Left lung (tissue), 14 donors: ENCODE measurements at places on chromosomes 6 and 20. TPM values are rescaled to one million over a fixed set of nuclear protein-coding genes. Genes with fewer than 3 reads are reported as not detected.

DNA sequence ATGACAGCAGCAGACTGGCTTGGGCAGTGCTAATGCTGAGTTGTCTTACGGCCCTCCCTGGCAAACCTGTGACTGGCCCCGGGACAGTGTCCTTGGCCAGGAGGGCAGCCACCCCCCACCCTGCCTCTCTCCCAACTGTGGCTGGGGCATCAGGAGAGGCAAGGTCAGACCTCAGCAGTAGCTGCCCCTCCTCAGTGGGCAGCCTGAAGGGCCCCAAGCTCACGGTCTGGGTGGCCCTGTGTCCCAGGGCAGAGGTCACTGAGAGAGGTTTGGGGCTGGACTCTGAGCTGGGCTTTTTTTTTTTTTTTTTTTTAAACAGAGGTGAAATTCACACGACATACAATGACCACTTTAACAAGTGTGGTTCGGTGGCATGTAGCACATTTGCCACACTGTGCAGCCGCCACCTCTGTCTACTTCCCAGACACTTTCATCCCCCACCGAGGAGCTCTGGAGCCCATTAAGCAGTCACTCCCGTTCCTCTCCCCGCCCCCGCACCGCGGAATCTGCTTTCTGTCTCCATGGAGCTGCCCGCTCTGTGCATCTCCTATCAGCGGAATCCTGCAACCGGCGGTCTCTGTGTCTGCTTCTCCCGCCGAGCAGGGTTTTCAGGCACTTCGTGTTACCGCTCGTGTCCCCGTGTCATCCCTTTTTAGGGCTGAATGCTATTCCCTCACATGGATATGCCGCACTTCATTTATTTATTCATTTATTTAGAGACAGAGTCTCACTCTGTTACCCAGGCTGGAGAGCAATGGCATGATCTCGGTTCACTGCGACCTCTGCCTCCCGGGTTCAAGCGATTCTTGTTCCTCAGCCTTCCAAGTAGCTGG is 67.9 kb upstream of the GATA5 start:
- DNase-seq: no peak

DNA sequence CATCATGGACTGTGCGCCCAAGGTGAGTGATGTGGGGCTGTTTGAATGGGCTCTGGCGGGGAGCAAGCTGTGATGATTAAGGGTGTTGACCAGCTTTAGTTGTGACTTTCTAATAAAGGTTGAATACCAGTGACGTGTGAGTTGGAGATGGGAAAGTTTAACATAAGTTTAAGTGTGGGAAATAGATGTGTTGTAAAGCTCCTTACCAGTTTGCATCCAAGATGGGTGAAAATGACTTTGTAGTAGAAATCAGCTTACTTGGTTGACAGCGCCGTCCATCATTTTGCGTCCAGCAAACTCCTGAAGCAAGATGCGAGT is 372 bp downstream of the CASS4 start:
- DNase-seq: no peak

DNA sequence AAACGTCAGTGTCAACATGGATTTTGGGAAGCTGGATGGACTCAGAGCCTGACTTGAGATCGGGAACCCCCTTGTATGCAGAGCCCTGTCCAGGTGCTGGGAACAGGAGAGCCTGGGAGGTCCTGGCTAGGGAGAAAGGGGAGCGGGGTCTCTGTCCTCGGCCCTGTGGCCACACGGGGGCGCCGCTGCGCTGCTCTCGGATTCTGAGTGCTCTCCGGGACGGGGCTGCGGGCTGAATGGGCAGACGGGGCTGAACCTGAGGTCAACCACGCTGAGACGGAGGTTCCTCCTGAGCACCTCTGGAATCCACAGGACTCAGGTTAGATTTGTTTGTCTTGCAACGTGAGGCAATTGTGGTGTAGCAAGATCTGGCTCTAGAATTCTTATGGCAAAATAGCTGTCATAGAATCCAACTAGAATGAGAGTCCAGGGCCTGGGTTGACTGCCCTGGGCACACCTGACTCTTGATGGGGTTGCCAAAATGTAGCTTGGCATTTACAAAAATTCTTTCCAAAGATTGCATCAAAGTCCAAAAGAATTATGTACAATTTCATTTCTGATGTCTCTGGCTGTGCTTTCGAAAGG is 20.6 kb upstream of the HLA-F start:
- DNase-seq: peak; percentile 98

The TOX2 gene
- total RNA-seq: 29.9 TPM

The EMILIN3 gene
- total RNA-seq: 0.08 TPM

- no peak for DNase-seq
Measured at GRCh38 chr6:66731310-66731709, 1024.3 kb upstream of the EYS start.

DNA sequence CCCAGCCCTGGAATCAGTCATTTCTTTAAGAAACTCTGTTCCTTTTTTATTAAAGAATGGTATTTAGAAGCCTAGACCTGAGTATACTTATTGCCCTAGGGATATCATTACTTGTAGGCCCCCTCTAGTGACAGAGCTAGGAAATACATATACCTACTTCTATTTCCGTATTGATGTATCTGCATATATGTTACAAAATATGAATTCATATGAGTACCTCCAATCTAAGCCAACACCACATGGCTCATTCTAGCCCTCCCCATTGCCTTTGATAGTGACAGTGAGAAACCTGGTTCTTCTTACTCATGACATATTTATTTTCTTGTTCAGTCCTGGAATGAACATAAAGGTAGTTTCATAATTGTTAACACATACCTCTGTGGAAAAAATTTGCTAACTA is 137.2 kb downstream of the FARS2 start:
- DNase-seq: no peak

- no peak for DNase-seq
Measured at GRCh38 chr6:105832313-105832761, 253.8 kb upstream of the PRDM1 start.

DNA sequence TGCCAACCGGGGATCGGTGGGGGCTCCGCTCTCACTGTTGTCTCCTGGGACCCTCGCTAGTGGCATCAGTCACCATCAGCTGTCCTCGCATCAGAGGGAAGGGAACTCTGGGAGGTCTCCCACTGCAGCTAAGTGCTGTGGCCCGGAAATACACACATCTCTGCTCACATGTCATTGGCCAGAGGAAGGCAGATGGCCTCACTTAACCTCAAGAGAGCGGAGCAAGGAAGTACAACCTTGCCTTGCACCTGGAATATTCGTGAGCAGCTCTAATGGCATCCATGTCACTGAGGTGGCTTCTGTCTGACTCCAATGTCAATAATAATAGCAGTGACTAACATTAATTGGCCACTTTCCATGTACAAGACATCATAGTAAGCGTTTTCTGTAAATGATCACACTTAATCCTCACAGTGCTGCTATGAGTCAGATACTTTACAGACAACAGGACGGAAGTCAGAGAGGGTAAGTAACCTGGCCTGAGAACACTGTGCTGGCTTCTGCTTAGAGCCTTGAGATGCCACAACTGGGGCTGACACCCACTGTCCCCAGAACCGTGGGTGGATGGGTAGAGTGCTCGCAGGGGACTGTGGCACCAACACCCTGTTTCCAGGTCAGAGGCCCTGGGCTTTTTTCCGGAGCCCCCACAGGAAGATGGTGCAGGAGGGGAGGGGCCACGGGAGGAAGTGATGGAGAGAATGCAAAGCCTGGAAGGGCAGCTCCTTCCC is 6.0 kb downstream of the LHFPL5 start:
- no peak for DNase-seq

The SLC22A2 gene
- not detected for total RNA-seq

The SMIM28 gene
- total RNA-seq: not detected

The ZSCAN26 gene
- 9.6 TPM for total RNA-seq

DNA sequence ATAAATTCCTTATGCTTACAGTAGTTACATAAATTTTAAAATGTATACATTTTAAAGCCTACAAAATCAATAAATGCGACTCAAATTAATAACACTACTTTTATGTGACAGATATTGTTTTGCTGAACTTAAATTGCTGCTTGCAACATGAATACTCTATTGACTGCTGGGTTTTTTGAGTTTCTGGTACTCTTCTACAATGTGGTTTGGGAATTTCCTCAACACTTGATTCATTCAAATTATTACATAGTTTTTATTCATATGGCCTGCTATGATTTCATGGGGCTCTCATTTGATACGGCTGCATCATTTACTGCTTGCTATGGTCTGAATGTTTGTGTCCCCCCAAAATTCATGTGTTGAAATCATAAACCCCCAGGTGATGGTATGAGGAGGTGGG is 2.3 kb upstream of the TXLNB start:
- DNase-seq: no peak

DNA sequence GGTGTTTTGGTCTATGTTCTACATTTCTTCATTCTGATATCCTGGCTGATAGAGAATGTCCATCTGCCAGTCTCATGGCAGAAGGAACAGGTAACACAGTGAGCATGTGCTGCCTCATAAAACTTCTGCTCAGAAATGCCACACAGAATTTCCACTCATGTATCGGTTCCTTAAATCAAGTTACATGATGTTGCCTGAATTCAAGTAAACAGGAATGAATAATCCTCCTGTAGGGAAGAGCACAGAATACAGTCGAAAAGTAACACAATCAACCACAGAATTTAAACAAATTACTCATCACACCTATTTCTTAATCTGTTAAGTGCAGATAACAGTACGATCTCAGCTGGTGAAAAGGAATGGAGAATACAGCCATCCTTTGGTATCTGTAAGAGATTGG is 74.7 kb downstream of the FAM217A start:
- DNase-seq: no peak
